ENCODE measurements at places on chromosomes 12 and 14. TPM values are rescaled to one million over a fixed set of nuclear protein-coding genes. Genes with fewer than 3 reads are reported as not detected.

- DNase-seq: no peak
These were observed 64.2 kb upstream of the TMCC3 start for GRCh38 chr12:94714378-94715114.

Gene SIX6
- total RNA-seq: not detected

- DNase-seq: no peak
These were observed 74.5 kb downstream of the ETV6 start for GRCh38 chr12:11723993-11724392.

DNA sequence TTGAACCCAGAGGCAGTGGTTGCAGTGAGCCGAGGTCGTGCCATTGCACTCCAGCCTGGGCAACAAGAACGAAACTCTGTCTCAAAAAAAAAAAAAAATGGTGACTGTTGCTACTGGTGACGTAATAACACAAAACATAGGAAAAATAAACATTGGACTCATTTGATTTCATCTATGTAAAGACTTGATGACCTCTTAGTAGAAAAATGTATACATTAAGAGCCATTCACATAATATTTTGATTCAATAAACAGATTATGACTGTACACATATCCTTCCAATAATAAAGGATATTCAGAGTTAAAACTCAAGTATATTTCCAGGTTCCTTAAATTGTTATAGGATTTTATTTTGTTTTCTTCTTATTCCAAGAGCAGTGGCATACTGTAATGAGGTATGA lies 65.7 kb upstream of the AEBP2 start:
- no peak for DNase-seq

DNA sequence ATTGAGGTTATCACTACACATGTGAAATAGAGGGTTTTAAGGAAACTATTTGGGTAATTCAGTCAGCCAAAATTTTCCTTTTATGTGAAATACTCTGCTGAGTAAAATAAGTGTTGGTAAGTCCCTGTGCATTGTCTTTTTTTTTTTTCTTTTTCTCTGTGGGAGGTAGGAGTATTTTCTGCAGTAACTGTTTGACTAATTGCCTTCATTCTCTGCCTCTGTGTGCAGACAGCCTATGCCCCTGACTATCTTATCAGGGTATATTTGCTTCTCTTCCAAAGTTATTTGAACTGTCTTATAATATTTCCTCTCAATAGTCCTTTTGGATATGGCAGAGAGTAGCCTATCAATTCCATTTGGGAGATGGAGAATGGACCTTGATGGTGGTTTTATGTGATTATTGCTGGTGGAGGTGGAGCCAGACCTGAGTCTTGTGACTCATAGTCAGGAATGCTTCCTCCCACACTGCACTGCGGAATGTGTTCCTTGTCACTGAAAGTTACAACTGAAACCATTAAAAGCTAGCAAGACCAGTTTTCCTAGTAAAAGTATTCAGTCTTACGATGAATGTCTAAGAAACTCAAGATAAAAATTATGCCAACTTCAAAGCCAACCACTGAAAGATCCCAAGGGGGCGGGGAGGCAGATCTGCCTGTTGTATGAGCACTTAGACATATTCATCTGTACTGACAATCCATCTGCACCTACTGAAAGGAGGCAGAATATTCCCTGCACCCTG lies 40.9 kb upstream of the STXBP6 start:
- no peak for DNase-seq

Measured in left cardiac atrium (tissue), 4 donors.